ENCODE measurements at places on chromosomes 7 and 10.
A peak's percentile ranks its signal among the peaks of the same experiment; 100 is the strongest.

- no peak overlapping the region for H3K4me3 ChIP-seq
- H3K4me1 ChIP-seq, result no peaks in the 10 kb centered on the region
- DNase-seq, result no peak
- H3K27me3 ChIP-seq, result no peaks in the 10 kb centered on the region
Measured at GRCh38 chr7:5183899-5184298, 6.1 kb upstream of the WIPI2 start.

DNA sequence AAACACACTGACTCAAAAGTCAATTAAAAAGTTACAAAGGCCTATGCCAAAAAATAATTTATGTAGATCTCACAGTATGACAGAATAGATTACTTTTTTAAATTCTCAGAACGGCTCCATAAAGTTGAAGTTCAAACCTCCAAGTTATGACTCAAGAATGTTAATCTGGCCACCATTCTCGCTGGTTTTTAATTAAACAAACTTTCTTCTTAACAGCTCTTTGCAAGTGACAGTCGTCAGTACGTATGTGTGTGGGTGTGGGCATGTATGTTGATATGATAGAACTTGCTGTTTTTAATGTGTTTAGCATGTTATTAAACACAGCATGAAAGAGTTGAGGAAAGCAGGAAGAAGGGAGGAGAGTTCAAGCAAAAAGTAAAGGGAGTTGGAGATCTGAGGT, 18.5 kb downstream of the PRKCQ start:
- H3K4me1 ChIP-seq, result no peaks in the 10 kb centered on the region
- H3K36me3 ChIP-seq, result no peaks in the 10 kb centered on the region
- DNase-seq, result no peak
- H3K27ac ChIP-seq, result no peak overlapping the region
- no peak overlapping the region for H3K4me3 ChIP-seq

DNA sequence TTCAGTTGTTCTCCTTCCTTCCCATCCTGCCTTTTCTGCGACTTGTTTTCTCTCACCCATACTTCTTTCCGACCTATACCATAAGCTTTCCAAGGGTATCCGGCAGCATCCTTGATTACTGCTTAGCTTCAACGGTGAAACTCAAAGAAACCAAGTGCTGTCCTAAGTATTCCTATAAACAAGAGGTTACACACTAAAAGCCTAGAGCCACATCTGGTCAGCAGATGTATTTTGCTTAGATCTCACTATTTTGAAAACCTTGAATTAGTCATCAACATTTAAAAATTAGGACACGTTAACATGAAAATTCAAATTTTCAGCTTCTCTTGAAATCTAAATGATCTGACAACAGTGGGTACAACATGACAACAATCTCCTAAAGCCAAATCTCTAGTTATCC, 20.0 kb downstream of the ARHGAP21 start:
- no peaks in the 10 kb centered on the region for H3K4me1 ChIP-seq
- H3K36me3 ChIP-seq, result no peaks in the 10 kb centered on the region
- no peak overlapping the region for H3K4me3 ChIP-seq
- no peaks in the 10 kb centered on the region for H3K27me3 ChIP-seq
- H3K27ac ChIP-seq, result peak overlapping the region; percentile 61

DNA sequence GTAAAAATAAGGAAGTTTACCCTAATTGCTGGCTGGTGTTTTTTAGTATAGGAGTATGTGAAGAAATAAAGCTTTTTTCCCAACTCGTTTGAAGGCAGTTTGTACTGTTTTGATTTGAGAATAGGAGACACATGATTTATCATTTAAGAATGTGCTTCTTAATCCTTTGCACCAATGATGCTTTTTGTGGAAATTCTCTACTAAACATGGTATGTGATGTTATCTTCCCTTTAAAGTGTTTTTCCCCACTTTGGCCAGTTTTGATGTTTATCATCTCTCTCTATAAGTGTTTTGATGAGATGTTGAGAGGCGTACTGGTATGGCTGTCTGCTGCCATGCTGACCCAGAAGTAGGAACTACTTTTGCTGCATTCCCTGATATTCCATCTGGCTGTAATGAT, 85.1 kb downstream of the SUGCT start:
- H3K27me3 ChIP-seq, result no peaks in the 10 kb centered on the region
- H3K36me3 ChIP-seq, result no peaks in the 10 kb centered on the region
- DNase-seq, result no peak
- no peak overlapping the region for H3K4me3 ChIP-seq
- no peaks in the 10 kb centered on the region for H3K4me1 ChIP-seq

- H3K4me3 ChIP-seq, result no peak overlapping the region
- H3K36me3 ChIP-seq, result no peaks in the 10 kb centered on the region
- no peak overlapping the region for H3K27ac ChIP-seq
- H3K27me3 ChIP-seq, result no peaks in the 10 kb centered on the region
- H3K4me1 ChIP-seq, result no peaks in the 10 kb centered on the region
Measured at GRCh38 chr7:108167460-108167859, 37.3 kb upstream of the LAMB4 start.

GRCh38 chr7:90061077-90061476, 93.2 kb upstream of the STEAP1 start:
- no peak overlapping the region for H3K4me3 ChIP-seq
- no peaks in the 10 kb centered on the region for H3K27me3 ChIP-seq
- no peaks in the 10 kb centered on the region for H3K36me3 ChIP-seq
- H3K4me1 ChIP-seq, result no peaks in the 10 kb centered on the region
- DNase-seq, result no peak

GRCh38 chr10:62049624-62050345, 148.3 kb downstream of the ARID5B start:
- no peak for DNase-seq
- H3K4me1 ChIP-seq, result peaks cover 25% of the 10 kb centered on the region
- peak overlapping the region; percentile 66 for H3K4me3 ChIP-seq
- peak overlapping the region; percentile 95 for H3K27ac ChIP-seq

DNA sequence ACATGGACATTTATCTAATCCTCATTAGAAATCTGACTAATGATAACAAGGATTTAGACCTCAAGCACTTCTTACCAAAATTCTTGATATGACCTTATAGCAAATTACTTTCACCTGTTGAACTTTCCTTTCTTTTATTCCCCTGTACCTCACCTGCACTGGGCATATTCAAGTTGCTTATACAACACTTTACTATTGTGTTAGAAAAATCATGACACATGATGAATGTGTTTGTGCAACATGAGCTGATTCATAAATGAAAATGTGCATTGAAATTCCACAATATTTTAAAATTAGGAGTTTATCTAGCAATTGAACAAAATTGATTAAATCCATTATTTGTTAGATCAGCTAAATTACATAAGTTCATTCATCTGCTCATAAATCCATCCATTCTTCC, 160.6 kb downstream of the CFTR start:
- H3K36me3 ChIP-seq, result no peaks in the 10 kb centered on the region
- no peak overlapping the region for H3K27ac ChIP-seq
- no peak for DNase-seq
- H3K4me1 ChIP-seq, result no peaks in the 10 kb centered on the region
- H3K27me3 ChIP-seq, result no peaks in the 10 kb centered on the region
- H3K4me3 ChIP-seq, result no peak overlapping the region

DNA sequence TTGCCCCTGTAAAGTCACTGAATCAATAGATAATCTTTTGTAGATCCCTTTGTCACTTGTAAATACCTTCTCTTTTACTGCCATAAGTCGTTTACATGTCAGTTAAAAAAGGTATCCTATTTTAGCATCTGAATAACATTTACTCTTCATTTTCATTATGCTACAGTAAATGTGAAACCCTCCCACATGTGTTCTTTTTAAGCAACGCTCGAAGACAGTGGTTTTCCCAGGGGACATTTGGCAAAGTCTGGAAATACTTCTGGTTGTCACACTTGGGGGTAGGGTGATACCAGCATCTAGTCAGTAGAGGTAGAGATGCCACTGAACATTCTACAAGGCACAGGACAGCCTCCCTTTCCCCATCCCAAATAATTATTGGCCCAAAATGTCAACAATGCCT, 23.7 kb downstream of the ATAD1 start:
- no peaks in the 10 kb centered on the region for H3K36me3 ChIP-seq

DNA sequence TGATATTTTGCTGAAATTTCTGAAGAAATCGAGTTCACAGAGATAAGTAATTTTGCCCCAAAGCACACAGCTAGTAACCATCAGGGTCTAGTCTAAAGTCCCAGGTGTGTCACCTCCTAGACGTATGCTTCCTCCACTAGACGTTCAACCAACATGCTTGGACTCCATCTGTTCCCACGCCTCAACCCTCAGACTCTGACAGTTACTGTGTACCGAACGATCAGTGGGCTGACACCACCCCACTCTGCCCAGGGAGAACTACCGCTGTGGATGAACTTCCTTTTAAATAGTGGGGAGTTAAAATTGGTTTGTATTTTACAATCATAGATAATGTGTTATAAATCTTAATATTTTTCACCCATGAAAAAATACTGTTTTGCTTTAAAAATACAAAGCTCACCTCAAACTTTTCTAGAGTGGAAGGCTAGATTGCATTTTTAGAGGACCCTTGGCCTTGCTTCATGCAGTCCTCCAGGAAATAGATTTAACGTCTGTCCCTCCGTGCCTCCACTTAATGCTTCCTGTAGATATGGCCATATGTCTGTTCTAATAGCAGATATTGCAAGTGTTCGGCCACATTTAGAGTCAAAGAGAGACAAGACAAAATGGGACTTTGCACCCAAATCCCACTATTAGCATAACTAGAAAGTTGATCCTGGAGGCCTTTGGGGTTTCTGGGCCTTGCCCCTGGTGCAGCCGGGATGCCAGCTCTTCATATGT, 91.4 kb upstream of the ZPBP start:
- no peaks in the 10 kb centered on the region for H3K4me1 ChIP-seq
- no peak overlapping the region for H3K27ac ChIP-seq
- H3K4me3 ChIP-seq, result no peak overlapping the region
- H3K36me3 ChIP-seq, result no peaks in the 10 kb centered on the region
- H3K27me3 ChIP-seq, result no peaks in the 10 kb centered on the region

- H3K36me3 ChIP-seq, result no peaks in the 10 kb centered on the region
- no peaks in the 10 kb centered on the region for H3K27me3 ChIP-seq
- no peak overlapping the region for H3K4me3 ChIP-seq
- H3K27ac ChIP-seq, result no peak overlapping the region
- no peaks in the 10 kb centered on the region for H3K4me1 ChIP-seq
- no peak for DNase-seq
Measured at GRCh38 chr10:122486406-122487080, 25.2 kb downstream of the HTRA1 start.

DNA sequence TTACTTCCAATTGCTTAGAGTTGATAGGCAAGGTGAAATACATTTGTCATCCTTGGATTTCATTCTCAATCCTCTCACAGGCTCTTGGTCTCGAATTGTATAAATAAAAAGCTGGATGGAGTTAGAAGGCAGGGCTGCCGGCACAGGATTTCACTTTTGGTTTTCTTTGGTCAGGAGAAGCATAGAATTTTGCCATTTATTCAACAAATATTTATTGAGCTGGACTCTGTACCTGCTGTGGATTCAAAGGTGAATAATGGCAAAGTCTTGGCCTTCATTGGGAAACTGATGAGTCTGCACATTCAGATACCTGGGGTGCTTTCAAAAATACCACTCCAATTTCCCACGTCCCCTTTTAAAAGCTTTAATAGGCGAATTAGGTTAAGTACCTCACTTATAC, 49.7 kb downstream of the PDK4 start:
- DNase-seq, result no peak
- peaks cover 16% of the 10 kb centered on the region for H3K4me1 ChIP-seq
- no peaks in the 10 kb centered on the region for H3K36me3 ChIP-seq

DNA sequence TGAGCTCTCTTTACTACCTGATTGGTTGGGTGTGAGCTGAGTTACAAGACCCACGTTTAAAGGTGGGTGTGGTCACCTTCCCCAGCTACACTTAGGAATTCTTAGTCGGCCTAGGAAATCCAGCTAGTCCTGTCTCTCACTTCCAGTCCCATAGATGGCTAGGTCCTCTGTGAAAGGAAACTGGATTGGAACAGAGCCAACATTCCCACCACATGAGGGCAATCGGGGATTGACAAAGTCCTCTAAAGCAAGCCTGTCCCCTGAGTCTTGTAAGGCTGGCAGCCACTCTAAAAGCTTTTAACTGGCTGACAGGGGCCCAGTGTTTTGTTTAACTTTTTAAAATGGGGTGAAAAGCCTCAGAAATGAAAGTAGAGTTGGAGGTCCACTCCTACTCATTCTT, 15.1 kb upstream of the CROT start:
- no peak for DNase-seq
- H3K27me3 ChIP-seq, result no peaks in the 10 kb centered on the region
- H3K4me1 ChIP-seq, result no peaks in the 10 kb centered on the region
- no peak overlapping the region for H3K27ac ChIP-seq
- H3K36me3 ChIP-seq, result peaks cover 4% of the 10 kb centered on the region
